Epithelial cell of umbilical artery (primary cell): ENCODE measurements at places on chromosomes 5 and 9. TPM values are rescaled to one million over a fixed set of nuclear protein-coding genes. Genes with fewer than 3 reads are reported as not detected.

The DNM1 gene
- 0.46 and 0.97 TPM in 2 replicates for total RNA-seq

The NCS1 gene
- total RNA-seq, result 28.1 and 37.4 TPM in 2 replicates

The GKAP1 gene
- total RNA-seq, result 0.65 and 2.1 TPM in 2 replicates

The TRIM36 gene
- under 0.01 TPM in 1 of 2 replicates, not detected in the other for total RNA-seq

The MOB3B gene
- not detected in 2 replicates for total RNA-seq

The ADRB2 gene
- 0.97 and 3.8 TPM in 2 replicates for total RNA-seq

The VCAN gene
- total RNA-seq, result 5.2 and 14.1 TPM in 2 replicates

The OLFM1 gene
- 0.65 and 2.0 TPM in 2 replicates for total RNA-seq

The LURAP1L gene
- 3.9 and 11.6 TPM in 2 replicates for total RNA-seq

The IL7R gene
- 1.3 and 5.5 TPM in 2 replicates for total RNA-seq

The ELL2 gene
- total RNA-seq, result 13.6 and 19.5 TPM in 2 replicates

The RNF183 gene
- not detected in 2 replicates for total RNA-seq

The MZB1 gene
- 0.32 and 0.46 TPM in 2 replicates for total RNA-seq

The MIER3 gene
- total RNA-seq, result 22.9 and 27.9 TPM in 2 replicates

The JAKMIP2 gene
- 1.2 TPM in 1 of 2 replicates, not detected in the other for total RNA-seq
